ENCODE measurements at places on chromosomes 7 and 10.

- DNase-seq: no peak
Measured at GRCh38 chr7:493661-494251, 25.9 kb downstream of the PDGFA start.

DNA sequence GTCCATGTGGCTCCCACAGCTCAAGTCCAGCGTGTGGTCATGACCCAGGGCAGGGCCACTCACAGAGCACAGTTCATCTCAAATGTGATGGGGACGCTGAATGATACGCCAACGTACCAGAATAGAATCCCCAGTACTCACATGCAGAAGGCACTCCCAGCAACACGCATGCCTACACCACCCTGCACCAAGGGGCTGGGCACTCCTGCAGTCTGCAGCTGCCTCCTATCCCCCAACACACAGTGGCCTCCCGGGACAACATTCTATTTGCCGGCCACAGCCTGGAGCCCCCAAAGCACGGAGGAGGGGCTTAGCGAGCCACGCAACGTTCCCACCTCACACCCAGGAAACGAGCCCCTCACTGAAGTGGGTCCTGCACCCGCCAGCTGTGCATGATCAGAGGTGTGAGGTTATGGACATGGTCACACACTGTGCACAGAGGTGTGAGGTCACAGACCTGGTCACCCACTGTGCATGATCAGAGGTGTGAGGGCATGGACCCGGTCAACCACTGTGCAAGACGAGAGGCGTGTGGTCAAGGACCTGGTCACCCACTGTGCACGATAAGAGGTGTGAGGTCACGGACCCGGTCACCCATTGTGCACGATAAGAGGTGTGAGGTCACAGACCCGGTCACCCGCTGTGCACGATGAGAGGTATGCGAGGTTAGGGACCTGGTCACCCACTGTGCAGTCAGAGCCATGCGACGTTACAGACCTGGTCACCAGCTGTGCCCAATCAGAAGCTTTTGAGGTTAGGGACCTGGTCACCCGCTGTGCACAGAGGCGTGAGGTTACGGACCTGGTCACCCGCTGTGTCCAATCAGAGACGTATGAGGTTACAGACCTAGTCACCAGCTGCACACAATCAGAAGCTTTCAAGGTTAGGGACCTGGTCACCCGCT lies 182.8 kb downstream of the DIP2C start:
- no peak for DNase-seq

- no peak for DNase-seq
Measured at GRCh38 chr7:41098402-41098801, 604.5 kb downstream of the INHBA start.

DNA sequence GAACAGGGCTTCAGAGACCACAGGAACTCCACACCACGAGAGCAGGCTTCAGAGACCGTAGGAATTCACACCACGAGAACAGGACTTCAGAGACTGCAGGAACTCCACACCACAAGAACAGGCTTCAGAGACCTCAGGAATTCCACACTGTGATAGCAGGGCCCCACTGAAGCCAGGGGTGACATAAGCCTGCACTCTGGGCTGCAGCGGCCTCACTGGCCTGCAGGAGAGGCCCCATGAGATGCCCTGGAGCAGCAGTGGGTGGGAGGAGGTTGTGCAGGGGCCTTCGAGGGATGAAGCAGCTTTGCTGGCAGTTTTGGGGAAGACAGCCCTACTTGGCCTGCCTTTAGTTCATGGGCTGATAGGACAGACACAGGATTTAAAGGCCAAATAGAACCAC lies 614.7 kb downstream of the PTPRN2 start:
- DNase-seq: no peak

GRCh38 chr7:157339777-157340677 lies 3.2 kb downstream of the DNAJB6 start:
- peak; percentile 78 for DNase-seq

DNA sequence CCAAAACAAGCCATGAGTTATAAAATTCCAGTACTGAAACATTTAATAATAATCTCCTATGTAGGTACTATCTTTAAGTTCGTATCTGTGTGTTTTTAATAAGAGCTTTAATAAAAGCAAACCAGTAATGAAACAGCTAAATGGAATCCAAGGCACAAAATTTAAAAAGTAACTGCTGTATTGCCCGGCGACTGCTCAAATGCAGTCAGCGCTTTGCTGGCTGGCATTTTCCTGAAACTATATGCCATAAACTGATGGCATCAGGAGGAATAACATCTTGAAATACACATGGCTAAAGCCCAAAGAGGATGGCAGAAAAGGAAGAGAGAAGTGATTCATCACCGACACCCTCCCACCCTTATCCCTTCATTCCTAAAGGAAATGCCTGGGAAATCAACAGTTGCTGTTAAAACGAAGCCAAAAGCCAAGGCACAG lies 133.1 kb downstream of the CUBN start:
- DNase-seq: peak; percentile 54

Measured in fibroblast of mammary gland (primary cell).